ENCODE measurements at places on chromosomes 13 and 19. TPM values are rescaled to one million over a fixed set of nuclear protein-coding genes. Genes with fewer than 3 reads are reported as not detected.

The STX10 gene
- 51.3 TPM for total RNA-seq

The POGLUT2 gene
- total RNA-seq, result 6.9 TPM

The PTPRS gene
- total RNA-seq, result 41.9 TPM

The CYP4F2 gene
- total RNA-seq, result 0.04 TPM

The ZNF296 gene
- 11.5 TPM for total RNA-seq

The CBLC gene
- total RNA-seq, result not detected

The ZNF763 gene
- not detected for total RNA-seq

The MISP gene
- 60.7 TPM for total RNA-seq

The PBX4 gene
- total RNA-seq, result 1.3 TPM

The SOX1 gene
- not detected for total RNA-seq

The FOSB gene
- total RNA-seq, result 8.7 TPM

The SIGLECL1 gene
- not detected for total RNA-seq

The ATP8B3 gene
- 3.6 TPM for total RNA-seq

The N4BP2L1 gene
- total RNA-seq, result 0.62 TPM

The C19orf81 gene
- total RNA-seq, result 7.6 TPM

The RBM26 gene
- 20.0 TPM for total RNA-seq

The CYP4F8 gene
- not detected for total RNA-seq

The CGB3 gene
- total RNA-seq, result not detected

The MYPOP gene
- total RNA-seq, result 10.4 TPM

The ARL11 gene
- total RNA-seq, result not detected

The EIF3K gene
- total RNA-seq, result 726 TPM

The KANK2 gene
- total RNA-seq, result 47.9 TPM

The EMP3 gene
- 538 TPM for total RNA-seq

The GPC6 gene
- 7.2 TPM for total RNA-seq

The CYP2F1 gene
- total RNA-seq, result not detected

The ZNF14 gene
- total RNA-seq, result 2.4 TPM

The SIGLEC8 gene
- not detected for total RNA-seq

The TUBA3C gene
- total RNA-seq, result not detected

The LILRA1 gene
- not detected for total RNA-seq

The DMPK gene
- total RNA-seq, result 36.6 TPM

The DHDH gene
- 0.62 TPM for total RNA-seq

The HSH2D gene
- total RNA-seq, result 0.10 TPM

The UQCRFS1 gene
- total RNA-seq, result 116 TPM

The NFIX gene
- total RNA-seq, result 3.0 TPM

The ZNF99 gene
- not detected for total RNA-seq

Measured in A549 treated with dexamethasone at 1 μM for 4 hours (cell line).